Right lobe of liver (tissue), 6 donors: ENCODE measurements at places on chromosomes 5 and 9.

- no peak for DNase-seq
Measured at GRCh38 chr5:168070761-168071160, 220.7 kb upstream of the WWC1 start.

DNA sequence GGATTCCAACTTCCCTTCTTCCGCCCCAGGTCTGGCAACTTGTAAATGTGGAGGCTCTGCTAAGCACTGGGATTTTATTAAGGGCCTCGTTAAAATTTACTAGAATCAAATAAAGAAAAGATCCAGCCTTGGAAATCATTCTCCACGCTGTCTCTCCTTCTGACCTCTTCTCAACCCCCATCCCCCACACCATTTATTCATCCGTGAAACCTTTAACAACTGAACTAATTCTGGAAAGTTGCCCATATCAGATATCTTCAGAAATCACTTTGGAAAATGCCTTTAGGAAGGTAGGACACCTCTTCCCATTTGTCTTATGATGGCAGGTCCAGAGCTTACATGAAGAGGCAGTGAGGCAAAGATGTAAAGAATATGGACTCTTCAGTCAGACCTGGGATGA, 288.5 kb downstream of the SLIT3 start:
- DNase-seq: no peak

DNA sequence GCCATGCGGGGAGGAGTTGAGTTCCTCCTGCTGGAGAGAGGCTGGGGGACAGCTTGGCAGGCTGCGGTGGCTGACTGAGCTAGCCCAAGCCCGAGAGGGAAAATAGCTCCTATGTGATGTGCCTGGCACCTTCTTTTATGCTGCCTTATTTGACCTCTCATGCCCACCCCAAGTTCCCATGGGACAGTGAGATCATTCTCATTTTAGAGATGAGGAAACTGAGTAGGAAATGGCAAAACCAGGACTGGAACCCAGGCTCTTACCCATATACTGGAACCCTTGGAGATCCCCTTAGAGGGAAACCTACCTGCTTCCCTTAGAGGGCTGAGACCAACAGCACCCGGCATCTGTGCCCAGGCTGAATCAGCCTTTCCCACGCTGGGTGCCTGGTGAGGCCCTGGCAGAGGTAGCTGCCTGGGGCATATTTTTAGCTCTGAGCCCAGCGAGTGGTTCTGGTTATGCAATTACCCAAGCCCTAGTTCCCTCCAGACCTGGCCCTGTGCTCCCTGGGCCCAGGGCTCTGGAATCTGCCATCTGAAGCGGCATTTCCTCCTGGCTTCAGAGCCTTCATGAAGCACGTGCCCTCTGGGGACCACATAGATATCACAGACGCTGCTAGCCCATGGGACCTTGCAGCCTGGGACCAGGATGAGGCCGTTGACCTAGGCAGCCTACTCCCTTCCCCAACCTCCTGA, 23.6 kb downstream of the COL27A1 start:
- peak; percentile 86 for DNase-seq

- no peak for DNase-seq
Measured at GRCh38 chr5:97167435-97167834, 15.6 kb downstream of the RIOK2 start.

- no peak for DNase-seq
Measured at GRCh38 chr5:178209334-178210072, 5.2 kb downstream of the HNRNPAB start.
